ENCODE measurements at places on chromosomes 1 and 21. TPM values are rescaled to one million over a fixed set of nuclear protein-coding genes. Genes with fewer than 3 reads are reported as not detected.

TMOD4 gene
- 1.1 TPM for total RNA-seq

UQCRH gene
- 317 TPM for total RNA-seq

CFHR1 gene
- 0.49 TPM for total RNA-seq

CLCA4 gene
- total RNA-seq: not detected

CADM3 gene
- total RNA-seq: 4.0 TPM

CCDC27 gene
- not detected for total RNA-seq

PTGFR gene
- 0.41 TPM for total RNA-seq

MANEAL gene
- 0.36 TPM for total RNA-seq

CA14 gene
- total RNA-seq: 6.3 TPM

AUNIP gene
- total RNA-seq: 3.3 TPM

KRTAP19-1 gene
- total RNA-seq: not detected

BRDT gene
- not detected for total RNA-seq

DNAI4 gene
- 5.1 TPM for total RNA-seq

KRTAP7-1 gene
- not detected for total RNA-seq

COL16A1 gene
- total RNA-seq: 5.3 TPM

WNT9A gene
- 1.0 TPM for total RNA-seq

PPIAL4G gene
- 0.08 TPM for total RNA-seq

USP48 gene
- total RNA-seq: 57.9 TPM

GPA33 gene
- 0.10 TPM for total RNA-seq

KLHL20 gene
- 32.8 TPM for total RNA-seq

OR2AK2 gene
- not detected for total RNA-seq

ELAPOR1 gene
- total RNA-seq: 0.26 TPM

AQP10 gene
- total RNA-seq: not detected

BOLA1 gene
- total RNA-seq: 7.7 TPM

NBPF10 gene
- total RNA-seq: 0.26 TPM

HSD17B7 gene
- 17.2 TPM for total RNA-seq

CFAP45 gene
- total RNA-seq: 1.0 TPM

HTR6 gene
- not detected for total RNA-seq

FCRL6 gene
- not detected for total RNA-seq

GFI1 gene
- 0.26 TPM for total RNA-seq

SLC2A1 gene
- 511 TPM for total RNA-seq

MMP23B gene
- total RNA-seq: 26.7 TPM

FCER1G gene
- total RNA-seq: 4.3 TPM

SARS1 gene
- total RNA-seq: 125 TPM

LCE3D gene
- not detected for total RNA-seq

TCHH gene
- total RNA-seq: 0.38 TPM

C4BPA gene
- total RNA-seq: not detected

LHX8 gene
- not detected for total RNA-seq

SLAMF7 gene
- total RNA-seq: 0.56 TPM

FUCA1 gene
- 6.1 TPM for total RNA-seq
